ENCODE measurements at places on chromosomes 1 and 21.

- DNase-seq = peak; percentile 56
These were observed 197.3 kb downstream of the MATN1 start for GRCh38 chr1:30525971-30526651.

DNA sequence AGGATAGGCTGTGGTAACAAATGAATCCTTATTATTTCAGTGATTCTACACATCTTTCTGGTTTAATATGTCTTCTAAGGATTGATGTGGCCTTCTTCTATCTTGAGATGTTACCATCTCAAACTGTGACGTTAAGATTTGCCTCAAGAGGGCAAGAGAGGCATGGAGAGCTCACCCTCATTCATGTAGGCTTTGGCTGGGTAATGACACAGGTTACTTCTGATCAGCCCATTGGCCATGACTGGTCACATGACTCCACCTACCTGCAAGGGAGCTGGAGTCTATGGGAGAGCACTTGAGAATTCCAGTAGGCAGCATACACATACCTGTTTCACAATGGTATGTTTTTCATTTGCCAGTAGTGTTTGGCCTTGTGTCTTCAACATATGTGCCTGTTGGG, 30.0 kb downstream of the CACHD1 start:
- no peak for DNase-seq

DNA sequence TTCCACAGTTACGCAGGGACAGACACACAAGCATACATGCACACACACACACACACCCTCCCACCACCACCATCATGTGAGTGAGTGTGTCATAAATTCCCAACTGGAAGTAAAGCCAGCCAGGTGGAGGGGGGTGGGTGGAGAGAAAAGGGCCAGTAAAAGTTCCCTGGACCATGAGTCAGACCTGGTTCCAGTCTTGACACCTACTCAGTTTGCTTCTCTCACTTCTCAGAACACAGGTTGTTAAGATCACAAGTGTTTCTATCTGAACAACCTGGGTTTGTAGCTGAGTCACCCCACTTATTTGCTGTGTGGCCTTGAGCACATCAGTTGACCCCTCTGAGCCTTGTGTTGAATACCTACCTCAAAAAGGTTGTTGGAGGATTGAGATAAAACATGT, 9.6 kb downstream of the EPHA10 start:
- no peak for DNase-seq

DNA sequence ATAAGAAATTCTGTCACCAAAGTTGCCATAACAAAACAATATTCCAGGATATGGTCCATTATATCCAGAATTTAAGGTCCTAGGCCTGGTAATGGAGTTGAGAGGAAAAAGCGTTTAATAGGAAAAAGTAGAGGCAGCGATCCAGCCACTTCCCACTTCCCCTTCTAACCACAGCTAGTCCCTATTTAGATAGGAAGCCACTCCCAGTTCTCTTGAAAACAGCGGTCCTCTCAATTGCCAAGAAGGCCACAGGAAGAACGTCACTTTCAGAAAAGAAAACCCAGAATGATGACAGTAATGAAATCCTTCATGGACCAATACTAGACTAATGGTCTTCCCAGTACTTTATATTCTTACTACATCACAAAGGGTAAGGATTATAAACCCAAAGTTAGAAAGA, 38.6 kb downstream of the ABL2 start:
- DNase-seq = no peak

DNA sequence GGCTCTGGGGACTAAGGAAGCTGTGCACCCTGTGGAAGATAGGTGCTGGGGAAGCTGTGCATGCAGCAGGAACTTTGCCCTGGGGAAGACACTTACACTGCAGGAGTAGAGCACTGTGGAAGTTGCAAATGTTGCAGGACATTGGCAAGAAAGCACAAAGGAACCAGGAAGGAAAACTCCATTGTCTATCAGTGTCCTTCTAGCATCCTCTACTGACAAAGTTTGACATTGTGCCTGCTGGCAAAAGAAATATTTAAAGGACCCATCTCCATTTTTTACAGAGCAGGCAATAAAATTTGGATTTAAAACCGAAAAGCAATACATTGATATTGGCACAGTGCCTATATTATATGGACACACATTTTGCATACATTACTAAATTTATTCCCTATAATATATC, 394.1 kb downstream of the PBX1 start:
- no peak for DNase-seq

DNA sequence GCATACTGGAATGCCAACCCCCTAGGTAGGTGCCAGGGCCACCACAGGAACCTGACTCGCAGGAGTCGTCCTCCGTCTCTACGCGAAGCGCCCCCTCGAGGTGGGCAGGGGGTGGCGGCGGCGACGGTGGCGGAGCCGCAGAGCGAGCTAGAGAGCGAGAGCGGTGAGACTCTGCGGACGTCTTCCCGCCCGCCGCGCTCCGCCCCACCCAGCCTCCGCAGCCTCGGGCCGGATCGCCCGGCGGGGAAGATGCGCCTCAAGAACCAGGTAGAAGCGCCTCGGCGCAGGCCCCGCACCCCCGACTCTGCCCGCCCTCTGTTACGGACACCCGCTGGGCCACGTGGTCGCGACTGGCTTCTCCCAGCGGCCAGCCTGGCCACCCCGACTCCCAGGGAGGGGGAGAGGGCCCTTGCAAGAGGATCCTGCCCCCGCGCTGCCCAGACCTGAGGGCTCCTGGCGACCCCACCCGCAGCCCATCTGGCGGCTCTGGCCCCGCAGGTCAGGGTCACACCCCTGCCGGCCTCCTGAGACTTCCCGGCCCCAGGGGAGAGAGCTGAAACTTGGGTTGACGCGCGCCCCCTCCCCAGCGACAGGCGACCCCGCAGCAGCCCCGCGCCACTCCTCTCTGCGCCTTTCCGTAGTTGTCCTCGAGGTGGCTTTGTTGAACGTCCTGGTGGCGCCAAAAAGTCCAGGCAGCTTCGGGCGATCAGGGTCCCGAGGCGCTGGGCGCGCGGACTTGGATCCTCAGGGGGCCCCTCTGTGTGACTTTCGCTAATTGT, 24.4 kb upstream of the AGBL4 start:
- DNase-seq = no peak

DNA sequence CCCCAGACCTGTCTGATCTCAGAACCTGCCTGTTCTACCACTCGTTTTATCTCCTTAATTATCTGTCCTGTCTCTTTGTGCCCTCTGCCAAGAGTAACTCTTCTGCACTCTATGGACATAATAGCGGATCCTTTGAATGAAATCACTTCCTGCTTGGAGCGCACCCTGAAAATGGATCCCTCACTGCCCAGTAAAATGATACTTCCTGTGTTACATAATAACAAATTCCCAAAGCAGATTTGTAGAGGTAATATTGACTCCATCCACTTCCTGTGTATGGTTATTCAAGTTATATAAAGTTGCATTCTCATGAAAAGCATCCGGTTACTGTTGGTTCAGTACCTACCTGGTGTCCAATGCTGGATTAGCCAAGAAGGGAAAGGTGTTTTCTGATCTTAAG, 246.0 kb downstream of the TRABD2B start:
- DNase-seq = no peak

- no peak for DNase-seq
These were observed 52.7 kb upstream of the ST6GALNAC3 start for GRCh38 chr1:76021846-76022245.

DNA sequence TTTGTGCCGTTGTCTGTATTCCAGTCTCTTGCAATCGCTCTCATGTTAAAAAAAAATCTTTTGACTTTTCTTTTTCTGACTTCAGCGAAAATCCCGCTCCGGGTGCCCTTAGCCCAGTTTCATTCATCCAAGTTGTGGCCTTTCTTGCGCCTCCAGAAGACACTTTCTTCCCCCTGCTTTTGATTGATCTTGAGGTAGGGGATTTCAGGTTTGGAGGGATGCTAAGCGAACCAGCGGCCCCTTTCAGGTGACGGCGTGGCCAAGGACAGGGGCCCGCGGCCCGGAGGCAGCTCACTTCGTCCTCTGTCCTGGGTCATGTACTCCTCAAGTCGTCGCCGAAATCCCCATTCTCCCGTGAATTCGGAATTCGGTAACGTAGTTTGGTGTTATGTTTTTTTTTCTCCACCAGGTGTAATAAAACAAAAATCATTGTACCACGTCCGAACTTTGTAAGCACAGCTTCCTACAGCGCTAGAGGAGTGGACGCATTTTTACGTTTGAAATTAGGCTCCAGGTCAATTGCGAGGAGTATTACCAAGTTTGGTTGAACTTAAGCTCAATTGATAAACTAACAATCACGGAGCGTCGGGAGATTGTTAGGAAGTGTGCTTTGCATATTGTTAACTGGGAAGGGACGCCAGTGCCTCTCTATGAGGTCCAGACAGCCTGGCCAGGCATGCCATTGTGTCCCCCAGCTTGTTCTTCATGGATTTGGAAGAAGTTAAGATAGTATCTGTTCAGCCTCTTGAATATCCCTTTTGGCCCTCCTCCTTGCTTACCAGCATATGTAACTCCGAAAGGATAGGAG, 1.1 kb downstream of the MRPS6 start:
- no peak for DNase-seq

- DNase-seq = no peak
These were observed 36.6 kb downstream of the SLC9A1 start for GRCh38 chr1:27118440-27118689.

- no peak for DNase-seq
These were observed 13.2 kb upstream of the COL6A2 start for GRCh38 chr21:46084709-46085108.

GRCh38 chr1:8477166-8477982, 159.5 kb downstream of the SLC45A1 start:
- peak; percentile 75 for DNase-seq

GRCh38 chr1:199752688-199753027, 274.9 kb upstream of the NR5A2 start:
- no peak for DNase-seq

DNA sequence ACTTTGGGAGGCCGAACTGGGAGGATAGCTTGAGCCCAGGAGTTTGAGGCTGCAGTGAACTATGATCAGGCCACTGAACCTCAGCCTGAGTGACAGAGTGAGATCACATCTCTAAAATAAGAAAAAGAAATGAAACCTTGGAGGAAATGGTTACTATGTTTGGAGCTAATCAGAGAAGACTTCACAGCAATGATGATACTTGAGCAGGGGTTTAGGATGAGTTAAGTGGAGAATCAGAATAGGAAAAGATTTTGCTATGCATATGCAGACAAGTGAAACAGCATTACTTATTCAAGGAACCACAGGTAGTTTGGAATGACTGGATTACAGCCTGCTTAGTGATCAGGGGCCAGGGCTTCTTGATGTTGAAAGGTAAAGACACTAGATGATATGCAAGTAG, 1.3 kb upstream of the CD5L start:
- no peak for DNase-seq

DNA sequence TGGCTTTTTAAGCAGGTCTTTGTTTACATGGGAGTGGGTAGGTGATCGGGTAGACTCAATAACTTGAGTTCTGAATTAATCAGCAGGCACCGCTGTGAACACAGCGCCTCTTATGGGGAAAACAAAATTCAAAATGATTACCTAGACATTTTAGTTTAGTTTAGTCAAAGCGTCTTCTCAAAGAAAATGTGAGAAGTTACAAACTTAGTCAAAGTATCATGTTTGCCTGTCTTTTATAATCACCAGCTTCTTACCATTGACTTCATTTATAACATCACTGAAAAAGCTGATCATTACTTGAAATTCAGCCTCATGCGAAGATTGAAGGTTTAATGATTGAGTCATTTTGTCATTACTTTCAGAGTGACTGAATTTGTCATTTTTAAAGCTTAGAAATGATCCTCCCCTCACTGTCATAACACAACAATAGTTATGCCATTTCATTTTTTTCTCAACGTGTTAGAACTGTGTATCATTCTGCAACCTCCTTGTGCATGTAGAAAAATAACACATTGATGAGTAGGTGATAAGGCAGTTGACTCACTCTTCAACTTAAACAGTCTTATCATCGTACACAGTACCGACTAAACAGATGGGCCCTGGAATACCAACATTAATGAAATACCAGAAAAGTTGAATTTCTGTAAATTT, 188.5 kb downstream of the NFIA start:
- DNase-seq = no peak
